ENCODE measurements at places on chromosomes 6 and 20.
A peak's percentile ranks its signal among the peaks of the same experiment; 100 is the strongest.

GRCh38 chr20:24966317-24967012 lies 17.4 kb downstream of the CST7 start:
- peak; percentile 2 for DNase-seq

GRCh38 chr20:62388839-62389600 lies 2.1 kb downstream of the RPS21 start:
- DNase-seq, result no peak

- no peak for DNase-seq
Measured at GRCh38 chr6:161445021-161445799, 171.3 kb upstream of the AGPAT4 start.

GRCh38 chr6:129717277-129717676 lies 7.3 kb upstream of the ARHGAP18 start:
- no peak for DNase-seq

- DNase-seq, result no peak
Measured at GRCh38 chr6:140051521-140052512, 677.4 kb upstream of the CITED2 start.

DNA sequence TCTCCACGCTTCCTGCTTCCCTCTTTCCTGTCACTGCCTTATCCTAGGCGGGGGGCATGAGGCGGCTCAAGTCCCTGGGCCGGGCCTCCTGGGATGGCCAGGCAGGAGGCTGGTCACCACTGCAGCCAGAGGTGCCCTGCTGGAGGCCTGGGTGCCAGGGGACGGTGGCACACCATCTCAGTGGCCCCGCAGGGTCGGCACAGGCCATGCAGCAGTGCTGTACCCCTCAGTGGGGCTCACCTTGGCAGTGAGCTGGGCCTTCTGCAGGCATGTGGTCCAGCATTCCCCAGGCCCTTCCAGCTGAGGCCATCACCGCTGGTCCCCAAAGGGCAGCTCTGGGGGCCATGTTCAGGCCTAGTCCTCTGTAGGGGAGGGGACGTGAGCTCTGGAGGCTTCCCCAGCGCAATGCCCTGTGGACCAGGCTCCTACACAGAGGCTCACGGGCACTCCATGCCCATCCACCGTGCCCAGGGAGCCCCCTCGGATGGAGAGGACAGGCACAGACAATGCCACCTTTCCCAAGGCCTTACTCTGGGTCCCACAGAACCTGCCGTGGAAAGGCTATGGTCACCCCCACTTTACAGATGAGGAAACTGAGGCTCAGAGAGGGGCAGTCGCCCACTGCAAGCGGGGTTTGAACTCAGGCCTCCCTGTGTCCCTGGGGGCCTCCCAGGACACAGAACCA lies 123.8 kb downstream of the TAF4 start:
- no peak for DNase-seq

- DNase-seq, result no peak
Measured at GRCh38 chr20:39849664-39850063, 839.4 kb downstream of the MAFB start.

DNA sequence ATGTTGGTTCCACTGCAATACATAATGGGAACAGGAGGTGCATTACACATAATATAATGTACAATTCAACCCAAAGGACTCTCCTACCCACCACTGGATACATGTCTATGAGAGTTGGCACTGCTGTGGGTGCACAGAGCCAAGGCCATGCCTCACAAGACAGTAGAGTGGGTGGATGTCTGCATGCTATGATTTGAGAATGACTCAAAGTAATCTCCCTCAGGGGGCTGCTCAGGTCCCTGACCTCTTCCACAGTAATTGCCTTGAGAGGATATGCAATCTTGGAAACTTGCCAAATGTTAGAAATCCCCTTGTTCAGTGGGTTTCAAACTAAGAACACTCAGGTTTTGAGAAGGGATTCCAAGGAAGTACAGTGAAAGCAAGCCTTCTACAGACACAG lies 79.0 kb downstream of the ANKEF1 start:
- DNase-seq, result no peak

DNA sequence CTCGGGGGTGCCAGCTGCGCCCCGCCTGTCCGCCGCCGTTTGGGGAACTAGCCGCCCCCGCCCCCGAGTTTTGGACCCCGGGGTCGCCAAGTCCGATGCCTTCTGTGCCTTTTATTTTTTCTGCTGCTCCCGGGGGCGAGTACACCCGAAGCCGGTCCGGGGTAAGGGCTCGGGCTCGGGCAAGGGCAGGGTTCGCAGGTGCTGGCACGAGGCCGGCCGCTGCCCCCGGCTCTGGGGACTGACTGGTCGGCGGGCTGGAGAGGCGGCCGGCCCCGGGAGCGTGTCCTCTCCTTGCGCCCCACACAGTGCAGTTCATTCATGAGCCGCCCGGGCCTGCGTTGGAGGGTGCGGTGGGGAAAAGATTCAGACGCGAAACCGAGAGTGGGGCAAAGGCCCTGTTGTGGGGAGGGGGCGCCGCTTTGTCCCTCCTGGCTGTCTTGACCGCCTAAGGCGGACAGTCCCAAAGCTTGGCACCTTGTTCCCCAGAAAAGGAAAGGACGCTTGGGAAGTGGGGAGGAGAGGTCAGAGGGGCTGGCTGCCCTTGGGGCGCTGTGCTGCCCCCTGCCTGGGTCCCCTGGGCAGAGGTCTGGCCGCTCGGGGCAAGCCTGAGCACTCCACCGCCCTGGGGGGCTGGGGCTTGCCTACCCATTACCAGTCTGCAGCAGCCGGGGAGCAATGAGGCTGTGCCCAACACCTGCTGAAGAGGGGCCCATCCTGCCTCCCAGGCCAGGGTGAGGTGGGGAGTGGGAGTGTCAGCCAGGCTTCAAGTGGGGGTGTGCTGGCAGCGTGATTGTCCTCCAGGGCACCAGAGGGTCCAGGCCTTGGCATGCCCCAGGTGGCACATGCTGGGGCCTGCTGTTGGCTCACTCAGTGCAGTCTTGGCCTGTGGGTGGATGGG lies 915 bp downstream of the TMEM63B start:
- no peak for DNase-seq

DNA sequence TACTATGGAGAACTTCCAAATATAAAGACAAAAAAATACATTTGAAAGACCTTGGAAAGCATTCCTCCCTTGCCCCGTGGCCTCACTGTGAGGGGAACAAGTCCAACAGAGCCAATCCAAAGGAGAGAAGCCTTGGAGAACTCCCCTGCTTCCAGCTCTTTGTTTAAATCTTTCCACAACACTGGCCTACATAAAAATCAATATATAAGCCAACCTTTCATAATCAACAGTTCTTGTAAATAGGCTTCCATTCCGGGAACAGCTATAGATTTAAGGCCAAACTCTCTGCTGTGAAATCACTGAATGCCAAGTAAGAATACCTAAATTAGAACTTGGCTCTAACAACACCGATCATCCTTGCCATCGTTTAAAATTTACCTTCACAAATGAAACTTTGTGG lies 242.1 kb downstream of the HACE1 start:
- DNase-seq, result no peak

- DNase-seq, result no peak
Measured at GRCh38 chr20:51542033-51542570, 417 bp downstream of the NFATC2 start.

DNA sequence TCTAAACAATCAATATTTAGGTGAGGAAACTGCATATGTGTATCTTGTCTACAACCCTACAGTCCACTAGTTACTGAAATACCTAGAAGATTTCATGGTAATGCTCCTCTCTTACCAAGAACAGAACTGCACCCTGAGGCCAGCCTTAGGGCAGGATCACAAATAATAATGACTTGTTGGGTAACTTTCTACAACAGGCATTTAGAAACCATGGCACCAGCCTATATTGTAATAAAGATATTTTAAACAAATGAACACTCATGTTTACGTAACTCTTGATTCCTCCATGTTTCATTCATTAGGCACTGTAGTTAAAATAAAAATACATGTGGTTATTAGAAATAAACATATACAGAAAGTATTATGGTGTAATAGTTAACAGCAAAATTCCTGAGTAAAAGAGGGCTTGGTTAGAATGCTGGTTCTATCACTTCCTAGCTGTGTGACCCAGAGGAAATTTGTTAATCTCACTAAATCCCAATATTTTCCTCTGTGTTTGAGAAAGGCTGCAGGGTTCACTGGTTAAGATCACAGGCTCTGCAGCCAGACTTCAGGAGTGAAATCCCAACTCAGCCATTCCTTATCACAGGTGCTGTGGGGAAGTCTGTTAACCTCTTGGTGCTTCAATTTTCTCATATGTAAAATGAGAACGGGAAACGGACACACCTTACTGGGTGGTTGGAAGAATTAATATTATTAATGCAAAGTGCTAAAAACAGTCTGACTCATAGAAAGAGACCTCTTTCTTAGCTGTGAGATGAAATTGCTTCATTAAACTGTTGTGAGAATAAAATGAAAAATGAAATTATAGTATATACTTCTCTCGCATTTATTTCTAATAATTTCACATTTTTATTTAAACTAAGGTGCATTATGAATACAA lies 8.5 kb downstream of the HMGN3 start:
- no peak for DNase-seq

GRCh38 chr6:24824142-24824938 lies 25.6 kb upstream of the ARMH2 start:
- DNase-seq, result no peak

GRCh38 chr20:31548820-31549512 lies 34.7 kb downstream of the HM13 start:
- no peak for DNase-seq

Data from DND-41 (cell line).